CD4-positive, alpha-beta T cell treated with Interleukin-2 at 100 ng/mL for 4 hours (primary cell): ENCODE measurements at places on chromosomes 16 and 17.

DNA sequence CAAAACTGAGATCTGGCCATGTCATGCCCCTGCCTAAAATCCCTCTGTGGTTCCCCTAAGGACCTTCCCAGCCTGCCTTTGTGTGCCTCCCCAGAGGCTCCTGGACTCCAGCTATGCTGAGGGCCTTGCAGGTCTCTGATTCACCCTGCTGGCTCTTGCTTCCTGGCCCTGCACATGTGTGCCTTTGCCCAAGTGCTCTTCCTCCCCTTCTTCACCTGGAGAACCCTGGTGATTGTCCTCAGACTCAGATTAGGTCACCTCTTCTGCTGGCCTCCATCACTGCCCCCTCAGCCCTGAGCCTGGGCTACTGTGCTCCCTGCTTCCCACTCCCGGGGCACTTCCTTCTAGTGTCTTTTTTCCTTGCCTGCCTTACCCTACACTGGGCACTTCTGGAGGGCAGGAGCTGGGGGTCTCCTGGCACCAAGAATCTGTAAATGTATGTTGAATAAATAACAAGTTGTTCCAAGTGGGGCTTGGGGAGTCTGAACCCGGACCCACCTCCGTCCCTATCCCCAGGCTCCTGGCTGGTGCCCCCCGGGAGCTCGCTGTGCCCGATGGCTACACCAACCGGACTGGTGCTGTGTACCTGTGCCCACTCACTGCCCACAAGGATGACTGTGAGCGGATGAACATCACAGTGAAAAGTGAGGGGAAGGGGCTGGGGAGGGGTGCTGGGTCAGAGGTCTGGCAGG lies 7.8 kb downstream of the ITGA3 start:
- DNase-seq = no peak

- no peak for DNase-seq
These were observed 95.5 kb upstream of the GSE1 start for GRCh38 chr16:85517563-85518179.

GRCh38 chr17:43881758-43882505 lies 25.4 kb downstream of the MPP2 start:
- DNase-seq = no peak

GRCh38 chr17:69516911-69517310 lies 102.4 kb downstream of the MAP2K6 start:
- DNase-seq = no peak

- DNase-seq = no peak
These were observed 46.7 kb downstream of the LMF1 start for GRCh38 chr16:924063-924462.

GRCh38 chr16:47634727-47635126 lies 173.6 kb downstream of the PHKB start:
- no peak for DNase-seq

- DNase-seq = no peak
These were observed 19.0 kb downstream of the CENPX start for GRCh38 chr17:82003411-82004381.

DNA sequence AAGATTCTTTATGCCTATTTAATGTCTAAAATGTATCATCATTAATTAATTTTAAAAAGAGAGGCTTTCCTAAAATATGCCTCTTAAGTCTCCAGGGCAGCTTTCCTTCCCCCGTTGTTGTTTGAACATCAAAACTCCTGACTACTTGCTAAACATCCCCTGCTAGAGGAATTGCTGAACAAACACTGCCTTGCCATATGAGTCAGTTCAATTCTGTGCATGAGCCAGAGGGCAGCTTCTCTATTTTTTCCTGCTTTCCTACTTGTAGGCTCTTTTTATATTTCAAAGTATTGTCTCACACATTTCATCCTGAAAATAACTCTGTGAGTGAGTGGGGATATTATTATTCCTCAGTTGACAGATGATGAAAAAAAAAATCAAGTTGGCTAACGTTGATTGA lies 143.4 kb downstream of the HS3ST4 start:
- DNase-seq = no peak

DNA sequence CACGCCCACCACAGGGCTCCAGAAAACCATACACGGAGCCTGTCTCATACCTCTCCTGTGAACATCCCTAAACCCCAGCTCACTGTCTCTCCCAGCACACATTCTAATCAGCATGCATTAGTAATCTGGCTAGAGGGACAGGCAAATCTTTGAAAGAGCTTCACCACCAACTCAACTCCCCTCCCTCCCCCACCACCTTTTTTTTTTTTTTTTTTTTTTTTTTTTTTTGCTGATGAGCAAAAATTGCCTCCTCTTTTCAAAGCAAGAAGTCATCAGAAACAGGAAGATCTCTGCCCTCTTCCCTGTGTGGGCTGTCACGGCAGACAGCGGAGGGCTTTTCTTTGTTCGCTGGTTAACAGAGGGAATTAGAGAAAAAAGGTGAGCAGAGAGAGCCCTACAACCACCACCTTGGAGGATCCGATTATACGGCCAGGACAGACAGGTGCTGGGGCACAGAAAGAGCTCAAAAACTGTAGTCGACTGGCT lies 19.9 kb downstream of the GAS7 start:
- no peak for DNase-seq

- peak; percentile 52 for DNase-seq
These were observed 5.6 kb downstream of the ALOX12 start for GRCh38 chr17:7001318-7001961.

GRCh38 chr16:931626-932500 lies 38.9 kb downstream of the LMF1 start:
- no peak for DNase-seq

- no peak for DNase-seq
These were observed 36.0 kb downstream of the TMEM235 start for GRCh38 chr17:78267253-78268073.

DNA sequence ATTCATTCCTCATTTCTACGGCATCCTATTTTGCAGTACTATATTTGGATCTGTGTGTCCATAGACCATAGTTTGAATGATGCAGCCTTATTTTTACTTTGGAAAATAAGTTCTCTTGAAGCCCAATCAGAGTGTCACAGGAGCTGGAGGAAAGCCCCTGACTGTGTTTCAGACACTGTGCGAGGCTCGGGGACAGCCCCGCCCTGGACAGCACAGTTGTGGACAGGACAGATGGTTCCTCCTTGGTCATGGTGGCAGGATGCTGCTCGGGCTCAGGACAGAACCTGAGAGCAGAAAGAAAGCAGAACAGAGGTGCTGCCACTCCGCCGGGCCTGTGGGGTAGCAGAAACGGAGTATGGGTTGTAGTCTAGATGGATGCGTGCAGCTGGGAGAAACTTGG lies 22.9 kb downstream of the BANP start:
- DNase-seq = no peak

- no peak for DNase-seq
These were observed 126.8 kb upstream of the HSBP1 start for GRCh38 chr16:83680980-83681379.

DNA sequence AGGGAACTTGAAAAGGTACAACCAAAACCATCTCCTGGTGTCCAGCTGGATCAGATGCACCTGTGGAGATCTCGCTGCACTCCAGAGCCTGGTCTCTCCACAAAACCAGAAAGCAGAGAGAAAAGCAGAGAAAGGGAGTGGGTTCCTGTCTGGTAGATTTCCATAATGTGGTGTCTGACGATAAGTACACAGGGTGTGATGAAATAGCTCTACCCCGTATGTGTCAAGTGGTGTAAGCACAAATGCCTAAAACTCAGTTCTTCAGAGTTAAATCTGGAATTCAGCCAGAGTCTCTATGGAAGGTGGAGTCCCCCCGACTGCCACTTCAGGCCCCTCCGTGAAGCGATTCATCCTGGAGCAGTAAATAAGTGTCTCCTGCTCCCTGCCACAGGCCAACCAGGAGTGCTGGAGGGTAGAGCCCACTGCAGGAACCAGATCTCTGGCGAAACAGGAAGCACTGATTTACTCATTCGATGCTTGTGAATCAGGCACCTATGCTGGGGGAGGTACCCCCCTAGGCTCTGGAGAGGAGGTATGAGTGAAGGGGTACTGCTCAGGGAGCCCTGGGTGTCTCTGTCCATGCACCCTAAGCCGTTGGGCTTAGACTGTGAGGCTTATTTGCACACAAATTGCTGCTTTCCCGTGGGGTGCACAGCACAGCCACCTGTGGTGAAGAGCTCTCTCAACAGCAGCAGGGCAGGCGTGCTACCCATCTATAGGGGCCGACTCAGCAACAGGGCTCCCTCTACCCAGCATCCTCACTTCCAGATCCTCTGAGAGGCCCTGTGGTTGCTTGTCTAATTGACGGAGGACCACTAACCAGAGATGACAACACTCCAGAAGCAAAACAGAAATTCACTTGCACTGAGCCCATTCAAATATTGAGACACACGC lies 97.1 kb upstream of the MYOCD start:
- no peak for DNase-seq

DNA sequence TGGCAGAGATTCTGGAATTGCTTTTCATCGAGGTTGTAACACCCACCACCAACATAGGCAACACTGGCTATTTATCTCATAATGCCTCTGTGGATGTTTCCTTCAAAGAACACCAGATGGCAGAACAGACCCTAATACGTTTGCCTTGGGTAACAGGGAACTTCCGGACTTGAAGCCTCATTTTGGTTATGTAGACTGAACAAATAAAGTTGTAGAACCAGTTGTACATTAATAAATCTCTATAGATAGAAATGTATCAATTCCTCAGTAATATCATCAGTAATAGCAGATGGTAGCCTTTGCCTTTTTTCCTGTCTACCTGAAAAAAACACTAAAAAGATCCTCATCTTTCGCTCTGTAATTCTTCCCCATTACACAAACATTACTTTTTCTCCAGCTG lies 25.9 kb upstream of the APOH start:
- peak; percentile 78 for DNase-seq

GRCh38 chr16:78045865-78046581 lies 23.7 kb downstream of the CLEC3A start:
- no peak for DNase-seq

GRCh38 chr17:41813152-41813680 lies 412 bp downstream of the FKBP10 start:
- DNase-seq = no peak

GRCh38 chr17:27543464-27543856 lies 87.2 kb downstream of the KSR1 start:
- no peak for DNase-seq

- DNase-seq = no peak
These were observed 154.0 kb downstream of the C16orf78 start for GRCh38 chr16:49527611-49528010.

- DNase-seq = no peak
These were observed 297 bp upstream of the SLFN13 start for GRCh38 chr17:35448899-35449227.

DNA sequence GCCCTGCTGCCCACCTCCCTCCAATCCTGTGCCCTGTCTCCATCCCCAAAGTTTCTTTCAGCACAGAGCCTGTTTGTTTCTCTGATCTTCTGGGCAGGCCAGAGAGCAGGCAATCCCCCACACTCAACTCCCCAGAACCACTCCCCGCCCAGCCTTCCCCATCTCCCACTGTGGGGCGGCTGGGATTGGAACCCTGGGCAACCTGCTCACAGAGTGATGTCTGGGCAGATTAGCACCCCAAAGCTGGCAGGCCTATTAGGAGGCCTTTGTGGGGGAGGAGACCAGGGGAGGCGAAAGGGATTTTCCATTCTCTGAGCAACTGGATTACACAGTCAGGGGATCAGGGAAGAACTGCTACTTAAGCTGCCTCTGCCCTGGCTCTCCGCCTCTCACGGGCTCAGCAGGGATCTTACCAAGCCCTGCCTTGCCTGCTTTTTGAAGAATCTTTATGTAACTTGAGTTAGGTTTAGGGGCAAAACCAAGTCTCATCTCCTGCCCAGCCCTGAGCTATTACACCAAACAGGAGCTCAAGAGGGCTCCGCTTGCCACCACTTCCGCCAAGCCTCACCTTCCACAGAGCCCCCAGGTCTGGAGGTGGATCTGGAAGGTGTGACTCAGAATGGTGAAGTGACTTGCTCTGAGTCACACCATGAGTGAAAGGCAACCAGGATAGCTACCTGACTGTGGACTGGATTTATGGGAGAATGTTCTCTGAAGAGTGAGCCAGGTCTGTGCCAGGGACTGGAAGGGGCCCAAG lies 16.0 kb upstream of the LHX1 start:
- DNase-seq = no peak

DNA sequence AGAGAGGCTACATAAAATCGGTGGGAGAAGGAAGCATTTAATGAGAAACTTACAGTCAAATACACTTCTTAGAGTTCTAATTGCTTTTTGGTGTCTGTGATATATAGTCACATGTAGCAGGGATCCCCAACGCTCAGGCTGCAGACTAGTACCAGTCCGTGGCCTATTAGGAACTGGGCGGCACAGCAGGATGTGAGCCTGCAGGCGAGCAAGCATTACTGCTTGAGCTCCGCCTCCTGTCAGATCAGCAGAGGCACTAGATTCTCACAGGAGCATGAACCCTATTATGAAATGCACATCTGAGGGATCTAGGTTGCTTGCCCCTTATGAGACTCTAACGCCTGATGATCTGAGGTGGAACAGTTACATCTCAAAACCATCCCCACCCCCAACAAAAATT lies 158.5 kb downstream of the TANC2 start:
- DNase-seq = no peak

GRCh38 chr17:12673788-12674187 lies 8.1 kb downstream of the MYOCD start:
- no peak for DNase-seq

GRCh38 chr16:47732523-47733111 lies 271.5 kb downstream of the PHKB start:
- DNase-seq = no peak

DNA sequence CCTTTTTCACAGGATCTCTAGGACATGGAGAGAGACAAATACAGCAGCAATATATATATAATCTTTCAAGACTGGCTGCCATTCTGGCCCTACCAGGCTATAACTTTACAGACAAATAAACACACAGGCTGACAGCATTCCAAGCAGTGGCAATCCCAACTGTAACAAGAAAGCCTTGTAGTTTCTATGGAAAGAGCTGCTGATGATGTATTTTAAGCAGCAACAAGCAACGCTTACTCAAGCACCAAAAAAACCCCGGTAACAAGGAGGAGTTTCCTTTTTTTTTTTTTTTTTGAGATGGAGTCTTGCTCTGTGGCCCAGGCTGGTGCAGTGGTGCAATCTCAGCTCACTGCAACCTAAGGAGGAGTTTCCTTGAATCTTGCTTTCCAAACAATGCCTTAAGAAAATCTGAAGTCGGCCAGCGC lies 23.2 kb downstream of the LSM12 start:
- DNase-seq = no peak

DNA sequence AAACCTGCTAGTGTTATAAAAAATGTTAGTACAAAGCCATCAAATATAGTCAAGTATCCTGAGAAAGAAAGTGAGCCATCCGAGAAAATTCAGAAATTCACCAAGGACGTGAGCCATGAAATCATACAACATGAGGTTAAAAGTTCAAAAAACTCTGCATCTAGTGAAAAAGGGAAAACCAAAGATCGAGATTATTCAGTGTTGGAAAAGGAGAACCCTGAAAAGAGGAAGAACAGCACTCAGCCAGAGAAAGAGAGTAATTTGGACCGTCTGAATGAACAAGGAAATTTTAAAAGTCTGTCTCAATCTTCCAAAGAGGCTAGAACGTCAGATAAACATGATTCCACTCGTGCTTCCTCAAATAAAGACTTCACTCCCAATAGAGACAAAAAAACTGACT lies 31.7 kb downstream of the RBBP6 start:
- DNase-seq = no peak

- DNase-seq = no peak
These were observed 3.4 kb downstream of the BHLHA9 start for GRCh38 chr17:1273492-1274244.

GRCh38 chr17:78344666-78345065 lies 15.2 kb downstream of the SOCS3 start:
- no peak for DNase-seq

- DNase-seq = no peak
These were observed 6.8 kb upstream of the ACSM1 start for GRCh38 chr16:20704281-20704680.

- DNase-seq = peak; percentile 88
These were observed 7.8 kb upstream of the RNASEK start for GRCh38 chr17:7004398-7005253.

GRCh38 chr17:55931446-55931845 lies 180.6 kb downstream of the PCTP start:
- no peak for DNase-seq
